ENCODE measurements at places on chromosomes 6 and 20.

- DNase-seq: no peak
Measured at GRCh38 chr6:13528777-13529343, 41.5 kb upstream of the GFOD1 start.

- DNase-seq: no peak
Measured at GRCh38 chr6:17220040-17220910, 60.9 kb upstream of the RBM24 start.

- no peak for DNase-seq
Measured at GRCh38 chr6:138988469-138988834, 399 bp upstream of the REPS1 start.

DNA sequence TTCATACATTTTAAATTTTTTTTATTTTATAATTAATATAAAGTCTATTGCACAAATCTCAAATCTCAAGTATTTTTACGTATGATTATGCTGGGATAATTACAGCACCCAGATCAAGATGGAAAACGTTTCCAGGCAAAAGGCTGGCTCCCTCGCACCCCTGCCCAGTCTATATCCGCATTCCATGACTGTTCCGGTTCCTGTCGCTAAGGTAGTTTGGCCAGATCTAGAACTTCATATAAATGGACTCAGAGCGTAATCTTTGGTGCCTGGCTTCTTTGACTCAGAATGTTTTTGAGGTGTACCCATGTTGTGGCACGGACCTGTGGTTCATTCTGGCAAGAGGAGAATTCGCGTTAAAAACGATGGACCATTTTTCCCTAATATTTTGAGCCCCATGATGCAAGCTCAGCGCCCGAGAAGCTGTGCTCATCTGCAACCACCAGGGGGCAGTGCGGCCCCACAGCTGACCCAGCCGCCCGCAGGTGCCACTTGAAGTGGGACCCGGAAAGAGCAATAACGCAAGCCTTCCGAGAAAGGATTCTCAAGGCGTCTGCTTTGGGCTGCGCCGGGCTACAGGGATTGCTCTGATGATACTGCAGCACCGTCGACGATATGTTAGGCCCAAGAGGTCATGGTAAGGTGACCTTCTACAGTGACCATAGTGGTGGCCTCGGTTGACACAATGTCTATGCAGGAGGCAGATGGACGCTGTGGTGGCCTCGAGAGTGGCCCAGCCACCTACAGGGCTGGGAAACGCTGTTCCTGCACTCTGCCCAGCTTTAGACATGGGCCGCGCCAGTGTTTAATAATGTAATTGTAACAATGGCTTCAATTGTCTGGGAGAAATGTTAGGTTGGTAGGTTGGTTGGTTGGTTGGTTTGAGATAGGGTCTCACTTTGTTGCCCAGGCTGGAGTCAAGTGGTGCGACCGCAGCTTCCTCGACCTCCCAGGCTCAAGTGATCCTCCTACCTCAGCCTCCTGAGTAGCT, 160.1 kb downstream of the ZMYND8 start:
- peak; percentile 46 for DNase-seq

DNA sequence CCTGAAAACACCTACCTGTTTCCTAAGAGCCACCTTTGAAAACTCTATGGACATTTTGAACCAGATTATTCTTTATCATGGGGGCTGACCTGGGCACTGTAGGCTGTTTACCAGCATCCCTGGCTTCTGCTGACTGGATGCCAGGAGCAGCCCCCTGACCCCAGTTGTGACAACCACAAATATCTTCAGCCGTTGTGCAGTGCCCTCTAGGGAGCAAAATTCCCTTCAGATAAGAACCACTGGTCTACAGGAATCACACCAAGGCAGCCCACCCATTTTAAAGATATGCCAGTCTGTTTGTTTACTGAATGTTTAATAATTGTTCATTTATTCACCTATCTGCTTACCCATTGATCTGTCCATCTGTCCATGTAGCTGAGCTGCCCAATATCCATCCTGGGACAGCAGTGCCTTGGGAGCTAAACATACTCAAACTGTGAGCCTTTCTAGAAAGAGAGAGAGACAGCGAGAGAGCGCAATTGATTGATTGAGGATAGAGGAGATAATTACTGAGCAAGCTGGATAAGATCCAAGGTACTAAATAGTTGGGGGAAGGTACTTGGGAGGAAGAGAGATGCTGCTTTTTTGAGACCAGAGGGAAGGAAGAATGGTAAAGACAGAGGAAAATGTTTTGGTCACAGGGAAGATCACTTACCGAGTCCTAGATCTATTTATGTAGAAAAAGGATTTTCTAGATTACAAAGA, 276.8 kb downstream of the NRN1 start:
- no peak for DNase-seq

DNA sequence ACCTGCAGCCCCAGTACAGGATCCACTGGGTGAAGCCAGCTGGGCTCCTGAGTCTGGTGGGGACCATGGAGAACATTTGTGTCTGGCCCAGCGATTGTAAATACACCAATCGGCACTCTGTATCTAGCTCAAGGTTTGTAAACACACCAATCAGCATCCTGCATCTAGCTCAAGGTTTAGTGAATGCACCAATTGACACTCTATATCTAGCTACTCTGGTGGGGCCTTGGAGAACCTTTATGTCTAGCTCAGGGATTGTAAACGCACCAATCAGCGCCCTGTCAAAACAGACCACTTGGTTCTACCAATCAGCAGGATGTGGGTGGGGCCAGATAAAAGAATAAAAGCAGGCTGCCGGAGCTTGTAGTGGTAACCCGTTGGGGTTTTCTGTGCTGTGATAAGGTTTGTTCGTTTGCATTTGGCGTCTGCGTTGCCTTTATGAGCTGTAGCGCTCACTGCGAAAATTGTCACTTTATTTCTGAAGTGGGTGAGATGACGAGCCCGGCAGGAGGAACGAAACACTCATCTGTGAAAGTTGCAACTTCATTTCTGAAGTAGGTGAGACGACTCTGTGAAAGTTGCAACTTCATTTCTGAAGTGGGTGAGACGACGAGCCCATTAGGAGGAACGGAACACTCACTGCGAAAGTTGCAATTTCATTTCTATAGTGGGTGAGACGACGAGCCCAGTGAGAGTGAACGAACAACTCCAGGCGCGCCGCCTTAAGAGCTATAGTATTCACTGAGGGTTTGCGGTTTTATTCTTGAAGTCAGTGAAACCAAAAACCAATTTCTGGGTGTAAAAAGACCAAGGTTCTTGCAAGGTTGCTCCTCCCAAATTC, 31.1 kb downstream of the SERPINB6 start:
- peak; percentile 67 for DNase-seq

DNA sequence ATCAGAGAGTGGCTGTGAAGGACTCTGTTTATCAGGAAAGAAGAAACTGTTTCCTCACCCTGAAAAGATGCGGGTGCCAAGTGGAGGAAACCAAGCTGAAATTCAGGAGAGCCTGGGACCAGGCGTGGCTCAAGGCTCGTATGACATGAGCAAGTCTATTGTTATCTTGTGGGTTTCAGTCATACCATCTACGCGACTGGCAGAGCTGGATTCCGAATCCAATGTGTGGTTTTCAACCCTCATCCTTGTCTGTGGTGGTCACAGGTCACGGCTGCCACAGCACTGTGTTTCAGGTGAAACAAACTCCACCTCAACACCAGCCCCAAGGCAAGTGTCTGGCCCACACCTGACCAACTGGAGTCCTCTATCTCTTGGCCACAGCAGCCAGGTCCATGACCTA, 9.1 kb downstream of the MC3R start:
- DNase-seq: no peak

DNA sequence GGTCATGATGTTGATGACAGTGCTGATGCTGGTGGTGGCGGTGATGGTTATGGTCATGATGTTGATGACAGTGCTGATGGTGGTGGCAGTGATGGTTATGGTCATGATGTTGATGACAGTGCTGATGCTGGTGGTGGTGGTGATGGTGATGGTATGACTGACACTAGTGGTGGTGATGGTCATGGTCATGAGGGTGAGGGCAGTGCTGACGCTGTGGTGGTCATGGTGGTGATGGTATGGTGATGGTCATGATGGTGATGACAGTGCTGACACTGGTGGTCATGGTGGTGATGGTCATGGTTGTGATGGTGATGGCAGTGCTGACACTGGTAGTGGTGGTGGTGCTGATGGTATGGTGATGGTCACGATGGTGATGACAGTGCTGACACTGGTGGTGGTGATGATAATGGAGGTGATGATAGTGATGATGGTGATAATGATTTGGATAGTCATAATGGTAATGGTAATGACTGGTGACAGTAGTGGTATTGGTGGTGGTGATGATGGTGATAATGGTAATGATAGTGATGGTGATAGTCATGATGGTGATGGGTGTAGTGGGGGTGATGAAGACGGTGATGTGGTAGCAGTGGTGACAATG, 206.2 kb downstream of the CDH4 start:
- DNase-seq: no peak

DNA sequence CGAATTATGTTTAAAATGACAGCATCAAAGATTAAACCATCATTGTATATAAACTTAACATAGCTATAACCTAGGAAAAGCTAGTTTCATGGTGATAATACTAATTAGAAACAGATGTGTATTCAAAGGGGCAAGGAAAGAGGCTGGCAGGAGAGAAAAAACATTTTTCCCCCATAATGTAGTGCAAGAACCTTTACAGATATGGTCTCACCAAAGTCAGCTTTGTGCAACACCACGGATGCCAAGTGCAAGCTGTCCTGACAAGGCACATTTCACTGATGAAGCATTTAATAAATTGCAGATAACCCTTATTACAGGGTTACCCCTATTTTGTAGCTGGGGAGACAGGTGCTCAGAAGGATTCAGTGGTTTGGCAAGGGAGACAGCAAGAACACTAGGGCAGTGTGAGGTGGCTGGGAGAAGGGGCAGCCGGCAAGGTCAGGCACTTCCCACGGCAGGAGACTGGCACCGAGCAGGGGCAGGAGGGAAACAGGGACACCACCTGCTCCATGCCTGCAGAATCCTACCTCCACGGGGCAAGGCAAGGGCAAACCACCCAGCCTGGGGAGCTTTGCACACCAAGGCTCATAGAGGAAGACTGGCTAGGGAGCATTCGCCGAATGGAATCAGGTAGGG, 6.5 kb downstream of the RPS6KA2 start:
- no peak for DNase-seq

GRCh38 chr6:88141561-88142296, 24.4 kb downstream of the CNR1 start:
- DNase-seq: no peak

DNA sequence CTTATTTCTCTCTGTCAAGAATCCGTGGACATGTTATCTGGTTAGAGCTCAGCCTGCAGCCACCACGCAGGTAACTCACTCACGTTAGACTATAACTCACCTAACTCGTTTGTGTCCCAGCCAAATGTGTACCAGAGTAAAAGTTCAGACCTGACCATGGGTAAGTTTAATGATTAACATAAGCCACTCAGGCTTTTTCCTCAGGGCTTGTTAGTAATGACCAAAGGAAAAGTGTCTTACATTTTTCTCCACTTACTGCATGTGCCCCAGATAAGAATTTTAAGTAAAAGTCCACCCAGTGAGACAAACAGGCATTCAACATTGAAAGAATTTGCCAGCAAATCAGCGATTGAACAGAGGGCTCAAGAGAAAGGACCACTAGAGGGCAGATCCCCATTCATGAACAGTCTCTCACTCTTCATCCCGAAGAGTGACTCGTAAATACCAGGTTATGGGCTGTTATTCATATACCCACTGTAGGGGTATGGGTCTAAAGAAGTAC, at the start of gene PKHD1:
PKHD1 (minus strand) TSS at position 116 of the 502 bp plus-strand sequence. CDS start 2,680 bp downstream, outside the sequence.
- DNase-seq: no peak

DNA sequence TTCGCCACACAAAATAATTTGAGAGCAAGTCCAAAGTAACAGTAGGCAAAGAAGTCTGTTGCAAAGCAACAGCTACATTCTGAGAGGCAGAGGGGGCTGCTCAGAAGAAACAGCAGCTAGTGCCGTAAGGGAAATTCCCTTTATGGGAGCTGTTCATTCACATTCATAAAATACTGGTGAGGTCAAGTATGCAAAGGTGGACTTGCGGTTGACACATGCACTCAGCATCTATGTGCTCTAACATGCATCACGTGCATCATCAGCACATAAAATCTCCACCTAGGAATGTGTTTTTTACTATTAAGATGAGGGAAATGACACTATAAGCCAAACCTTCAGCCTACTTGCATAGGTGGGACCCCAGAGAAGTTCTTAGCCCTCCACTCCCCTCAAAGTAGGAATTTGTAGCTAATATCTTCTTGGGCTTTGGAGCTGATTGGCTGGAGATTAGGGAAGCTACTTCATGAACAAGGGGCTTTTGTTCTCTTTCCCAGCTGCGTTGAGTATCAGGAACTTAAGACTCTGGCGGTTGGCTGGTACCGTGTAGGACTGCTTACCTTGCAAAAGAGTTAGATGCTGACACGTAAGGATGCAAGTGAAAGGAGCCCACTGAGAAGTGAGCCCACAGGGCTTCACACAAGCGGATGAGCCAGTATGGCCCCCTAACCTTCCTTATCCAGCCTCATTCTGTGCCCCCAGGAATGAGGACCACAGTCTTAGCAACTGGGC, 12.4 kb downstream of the CST3 start:
- DNase-seq: no peak

DNA sequence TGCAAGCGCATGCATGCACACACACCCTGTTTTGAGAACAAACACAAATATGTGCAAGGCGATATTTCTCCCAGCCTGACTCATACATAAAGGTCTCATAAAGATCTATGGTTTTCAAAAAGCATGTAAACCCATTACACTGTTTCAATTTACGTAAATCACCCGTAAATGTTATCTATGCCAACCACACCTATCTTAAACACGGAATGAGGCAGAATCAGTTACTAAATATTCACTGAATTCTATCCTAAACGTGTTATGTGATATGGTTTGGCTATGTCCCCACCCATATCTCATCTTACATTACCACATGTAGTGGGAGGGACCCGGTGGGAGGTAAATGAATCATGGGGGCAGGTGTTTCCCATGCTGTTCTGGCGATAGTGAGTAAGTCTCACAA, 621.6 kb downstream of the KIF16B start:
- DNase-seq: no peak

GRCh38 chr6:99308788-99309187, 40.7 kb downstream of the FAXC start:
- DNase-seq: no peak

- no peak for DNase-seq
Measured at GRCh38 chr6:7454696-7455358, 65.2 kb downstream of the RIOK1 start.

GRCh38 chr20:41057999-41058673, 29.5 kb downstream of the TOP1 start:
- peak; percentile 10 for DNase-seq

- DNase-seq: no peak
Measured at GRCh38 chr6:102907181-102907580, 1513.7 kb downstream of the GRIK2 start.

DNA sequence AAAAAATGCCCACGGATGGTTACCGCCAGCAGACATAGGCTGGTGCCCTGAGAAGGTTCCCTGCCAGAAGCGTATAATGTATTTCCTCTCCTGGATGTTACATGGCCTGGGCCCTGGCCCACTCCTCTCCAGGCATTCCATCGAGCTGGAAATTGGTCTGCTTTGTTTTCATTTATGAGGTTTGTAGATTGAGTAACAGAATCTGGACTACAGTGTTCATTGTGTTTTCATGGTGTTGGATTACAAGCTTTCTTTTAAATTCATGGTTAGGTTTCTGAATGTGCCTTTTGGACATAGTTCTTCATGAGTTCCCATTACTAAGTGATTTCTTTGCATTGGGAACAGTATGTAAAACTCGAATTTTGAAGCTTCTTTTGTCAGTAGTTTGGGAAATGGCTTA, 6.4 kb downstream of the TIAM2 start:
- no peak for DNase-seq

All from stimulated activated CD8-positive, alpha-beta memory T cell treated with anti-CD3 and anti-CD28 coated beads, Interleukin-15, amount 100 ng/mL, for 48 hours (primary cell).